Activated T-helper 2 cell treated with anti-CD3 and anti-CD28 coated beads, Interferon-gamma antibody, Interleukin-2, Interleukin-4, amounts not matched to agents 10 μg/mL and 5 μg/mL and 100 μg/mL, durations not matched to agents 14 hours and 24 hours and 36 hours (primary cell): ENCODE measurements at places on chromosomes 2 and 18. TPM values are rescaled to one million over a fixed set of nuclear protein-coding genes. Genes with fewer than 3 reads are reported as not detected.
A peak's percentile ranks its signal among the peaks of the same experiment; 100 is the strongest.

DNA sequence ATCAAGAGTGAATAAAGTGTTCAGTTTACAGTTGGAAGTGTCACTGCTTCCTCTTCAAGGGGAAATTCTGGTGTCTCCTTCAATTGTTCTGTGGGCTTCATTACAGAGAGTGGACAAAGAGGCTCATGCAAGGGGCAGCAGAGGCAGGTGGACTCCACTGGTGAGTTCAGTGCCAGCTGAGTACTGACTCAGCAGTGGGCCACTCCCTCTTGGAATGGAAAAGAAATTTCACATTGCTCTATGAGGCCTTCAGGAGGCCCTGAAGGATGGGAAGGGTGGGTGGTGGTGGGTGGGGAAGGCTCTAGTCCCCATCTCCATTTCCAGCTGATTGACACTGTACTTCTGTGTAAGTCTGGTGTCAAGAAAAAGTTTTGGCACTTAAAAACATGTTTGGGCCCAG lies 66.4 kb downstream of the PRELID3A start:
- no peaks in the 10 kb centered on the region for H3K4me1 ChIP-seq
- H3K4me3 ChIP-seq = no peak overlapping the region
- no peak for DNase-seq
- H3K27me3 ChIP-seq = no peaks in the 10 kb centered on the region
- H3K27ac ChIP-seq = no peak overlapping the region

The FN1 gene
- total RNA-seq = 4.5 and 6.3 TPM in 2 replicates

DNA sequence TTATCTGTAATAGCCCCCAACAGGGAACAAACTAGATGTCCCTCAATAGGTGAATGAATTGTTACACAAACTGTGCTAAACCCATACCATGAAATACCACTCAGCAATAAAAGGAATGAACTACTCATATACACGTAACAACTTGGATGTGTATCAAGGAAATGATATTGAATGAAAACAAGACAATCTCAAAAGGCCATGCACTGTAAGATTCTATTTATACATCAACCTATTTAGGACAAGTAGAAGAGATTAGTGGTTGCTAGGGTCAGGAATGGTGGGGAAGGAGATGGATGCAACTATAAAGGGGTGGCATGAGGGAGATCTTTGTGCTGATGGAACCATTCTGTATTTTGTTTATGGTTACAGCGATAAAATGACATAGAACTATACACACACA lies 47.1 kb downstream of the KANSL3 start:
- no peak for DNase-seq
- peaks cover 79% of the 10 kb centered on the region for H3K36me3 ChIP-seq
- H3K27ac ChIP-seq = peak overlapping the region; percentile 25

The GNLY gene
- total RNA-seq = 21.9 and 23.5 TPM in 2 replicates

- no peak for DNase-seq
- H3K4me1 ChIP-seq = peaks cover 9% of the 10 kb centered on the region
- no peak overlapping the region for H3K4me3 ChIP-seq
- H3K36me3 ChIP-seq = peaks cover 18% of the 10 kb centered on the region
- H3K27me3 ChIP-seq = no peaks in the 10 kb centered on the region
Observed at GRCh38 chr2:8196316-8196715, 485.5 kb upstream of the ID2 start.

GRCh38 chr2:29053223-29053622 lies 21.1 kb downstream of the PCARE start:
- peaks cover 5% of the 10 kb centered on the region for H3K4me1 ChIP-seq
- H3K27ac ChIP-seq = no peak overlapping the region

The IL36G gene
- total RNA-seq = not detected in 2 replicates

The WIPF1 gene
- total RNA-seq = 281 and 287 TPM in 2 replicates

DNA sequence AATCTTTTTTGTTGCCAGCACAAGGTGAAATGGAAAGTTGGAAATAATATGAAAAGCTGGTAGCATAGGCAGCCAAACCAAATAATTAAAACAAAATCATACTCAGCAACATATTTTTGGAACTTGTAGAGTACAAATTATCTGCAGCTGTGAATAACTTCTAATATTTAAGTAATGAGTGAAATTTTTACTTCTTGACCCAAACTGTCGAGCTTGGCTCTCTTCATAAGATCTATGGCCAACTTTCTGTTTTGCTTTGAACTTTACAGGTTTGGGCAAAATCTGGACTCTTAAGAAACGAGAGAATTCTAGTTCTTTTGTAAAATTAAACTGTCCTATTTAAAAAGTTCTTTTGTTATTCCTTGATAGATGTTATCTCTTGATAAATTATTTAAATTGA lies 25.6 kb upstream of the CCDC102B start:
- no peak overlapping the region for H3K4me3 ChIP-seq
- no peak for DNase-seq
- H3K36me3 ChIP-seq = no peaks in the 10 kb centered on the region
- no peaks in the 10 kb centered on the region for H3K27me3 ChIP-seq
- no peaks in the 10 kb centered on the region for H3K4me1 ChIP-seq
- H3K27ac ChIP-seq = no peak overlapping the region

The MERTK gene
- total RNA-seq = 1.0 and 1.4 TPM in 2 replicates

The KIF1A gene
- 0.97 and 2.2 TPM in 2 replicates for total RNA-seq

The ITPRIPL1 gene
- total RNA-seq = 44.8 and 45.0 TPM in 2 replicates

DNA sequence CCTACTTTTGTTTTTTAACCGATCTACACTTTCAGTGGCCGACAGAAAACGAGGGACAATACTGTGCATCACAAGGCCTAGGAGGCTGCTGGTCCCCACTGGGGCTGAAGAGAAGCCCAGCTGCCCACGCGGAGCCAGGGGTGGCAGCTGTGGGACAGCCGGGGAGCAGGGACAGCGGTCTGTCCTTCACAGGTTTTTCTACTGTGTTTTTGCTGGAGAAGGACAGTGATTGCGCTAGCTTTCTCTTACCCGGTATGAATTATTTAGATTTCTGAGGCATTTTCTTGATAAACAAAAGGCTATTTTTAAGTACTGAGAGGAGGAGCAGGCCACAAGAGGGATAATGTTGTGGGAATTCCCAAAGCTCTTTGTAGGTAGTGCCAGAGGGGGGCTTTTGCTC lies 219.8 kb downstream of the ATAD2B start:
- no peak overlapping the region for H3K27ac ChIP-seq
- peak; percentile 5 for DNase-seq
- no peaks in the 10 kb centered on the region for H3K4me1 ChIP-seq
- no peaks in the 10 kb centered on the region for H3K36me3 ChIP-seq

- no peak for DNase-seq
- no peaks in the 10 kb centered on the region for H3K27me3 ChIP-seq
- no peaks in the 10 kb centered on the region for H3K36me3 ChIP-seq
Observed at GRCh38 chr2:29050591-29050990, 23.7 kb downstream of the PCARE start.

GRCh38 chr2:105166688-105167087 lies 74.9 kb upstream of the GPR45 start:
- H3K27ac ChIP-seq = no peak overlapping the region
- no peak overlapping the region for H3K4me3 ChIP-seq
- DNase-seq = no peak
- no peaks in the 10 kb centered on the region for H3K4me1 ChIP-seq
- H3K27me3 ChIP-seq = peaks cover 8% of the 10 kb centered on the region

DNA sequence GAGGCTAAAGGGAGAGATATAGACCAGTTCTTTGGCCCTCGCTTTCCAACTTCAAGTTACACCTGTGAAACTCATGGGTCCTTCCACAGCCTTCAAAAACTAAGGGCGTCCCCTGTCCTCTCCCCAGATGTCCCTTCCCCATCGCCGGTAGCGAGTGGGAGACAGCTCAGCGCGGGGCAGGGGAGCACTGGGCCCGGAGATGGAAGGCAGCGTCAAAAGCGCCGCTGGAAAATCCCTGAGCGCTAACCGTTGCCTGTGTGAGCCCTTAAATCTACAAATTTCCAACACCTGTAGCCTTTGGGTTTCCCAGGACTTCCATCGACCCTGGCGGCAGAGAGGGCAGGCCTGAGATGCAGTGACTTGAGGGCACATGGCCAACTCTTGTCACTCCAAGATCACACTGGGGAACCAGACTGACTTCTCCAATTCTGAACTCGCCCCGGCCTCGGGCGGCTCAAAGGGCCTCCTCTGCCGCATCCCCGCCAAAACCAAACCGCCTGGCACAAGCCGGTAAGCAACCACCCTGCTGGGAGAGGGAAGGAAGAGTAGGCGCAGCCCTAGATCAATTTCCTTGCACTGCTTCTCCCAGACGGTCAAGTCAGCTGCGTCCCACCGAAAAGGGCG lies 879 bp upstream of the EPAS1 start:
- H3K36me3 ChIP-seq = peaks cover 15% of the 10 kb centered on the region
- peaks cover 56% of the 10 kb centered on the region for H3K27me3 ChIP-seq

DNA sequence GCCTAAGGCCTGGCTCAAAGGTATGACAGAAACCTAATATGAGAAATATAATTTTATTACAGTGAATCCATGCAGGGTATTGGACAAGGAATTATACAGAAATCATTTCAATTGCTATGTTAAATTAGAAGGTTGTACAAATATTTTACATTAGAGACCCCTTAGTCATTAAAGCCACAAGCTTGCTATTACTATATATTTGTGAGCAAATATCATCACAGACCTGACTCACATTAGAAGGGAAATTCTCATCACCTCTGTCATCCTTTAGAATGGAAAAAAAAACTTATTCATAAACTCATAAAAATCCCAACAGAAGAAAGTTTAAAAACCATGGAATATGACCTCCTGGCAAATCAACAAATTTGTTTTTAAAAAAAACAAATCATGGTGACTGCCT lies 277.9 kb downstream of the DCC start:
- H3K4me3 ChIP-seq = no peak overlapping the region
- no peaks in the 10 kb centered on the region for H3K27me3 ChIP-seq
- no peaks in the 10 kb centered on the region for H3K36me3 ChIP-seq
- no peak overlapping the region for H3K27ac ChIP-seq
- DNase-seq = no peak

DNA sequence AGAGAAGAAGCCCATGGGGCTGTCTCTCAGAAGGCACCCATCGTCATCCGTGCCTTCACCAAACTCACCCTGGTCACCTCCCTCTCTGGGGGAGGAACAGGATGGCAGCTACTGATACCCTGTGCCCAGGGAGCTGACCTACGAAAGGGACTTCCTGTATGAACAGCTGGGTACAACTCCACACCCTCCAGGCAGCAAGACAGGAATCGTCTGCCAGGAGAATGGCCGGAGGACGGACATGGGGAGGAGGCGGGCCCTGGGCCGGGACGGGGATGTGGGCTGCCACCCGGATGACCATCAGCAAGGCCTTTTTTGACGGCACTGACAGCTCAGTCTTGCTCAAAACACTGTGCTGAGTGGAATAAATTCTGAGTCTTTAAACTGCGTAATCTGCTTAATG lies 243.6 kb downstream of the HDAC4 start:
- no peaks in the 10 kb centered on the region for H3K4me1 ChIP-seq
- no peak for DNase-seq
- no peak overlapping the region for H3K4me3 ChIP-seq

The PLEK gene
- 0.18 and 0.48 TPM in 2 replicates for total RNA-seq

DNA sequence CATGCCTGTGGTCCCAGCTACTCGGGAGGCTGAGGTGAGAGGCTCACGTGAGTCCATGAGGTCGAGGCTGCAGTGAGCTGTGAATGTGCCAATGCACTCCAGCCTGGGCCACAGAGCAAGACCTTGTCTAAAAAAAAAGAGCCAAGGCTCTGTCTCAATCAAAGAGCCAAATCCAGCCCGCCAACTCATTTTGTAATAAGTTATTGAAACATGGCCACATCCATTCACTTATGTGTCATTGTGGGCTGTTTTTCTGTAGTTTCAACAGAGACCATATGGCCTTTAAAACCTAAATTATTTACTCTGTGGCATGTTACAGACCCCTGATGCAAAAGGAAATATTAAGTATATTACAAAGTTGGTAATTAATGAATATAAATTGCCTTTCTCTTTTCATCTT lies 60.8 kb downstream of the GPR39 start:
- DNase-seq = no peak
- H3K27me3 ChIP-seq = no peaks in the 10 kb centered on the region
- no peaks in the 10 kb centered on the region for H3K36me3 ChIP-seq
- H3K27ac ChIP-seq = no peak overlapping the region
- no peaks in the 10 kb centered on the region for H3K4me1 ChIP-seq

- no peak overlapping the region for H3K27ac ChIP-seq
- H3K4me1 ChIP-seq = no peaks in the 10 kb centered on the region
- no peaks in the 10 kb centered on the region for H3K36me3 ChIP-seq
- H3K27me3 ChIP-seq = no peaks in the 10 kb centered on the region
- no peak overlapping the region for H3K4me3 ChIP-seq
Observed at GRCh38 chr2:2016651-2017311, 272.5 kb upstream of the PXDN start.

GRCh38 chr2:14364471-14364870 lies 268.0 kb upstream of the LRATD1 start:
- no peaks in the 10 kb centered on the region for H3K4me1 ChIP-seq
- H3K36me3 ChIP-seq = no peaks in the 10 kb centered on the region
- no peaks in the 10 kb centered on the region for H3K27me3 ChIP-seq
- no peak for DNase-seq
- H3K4me3 ChIP-seq = no peak overlapping the region

- H3K36me3 ChIP-seq = no peaks in the 10 kb centered on the region
- no peak overlapping the region for H3K4me3 ChIP-seq
- no peak overlapping the region for H3K27ac ChIP-seq
- peak; percentile 46 for DNase-seq
Observed at GRCh38 chr2:235270956-235271355, 222.9 kb upstream of the AGAP1 start.

GRCh38 chr2:232538671-232539070 lies 821 bp upstream of the CHRNG start:
- no peaks in the 10 kb centered on the region for H3K4me1 ChIP-seq
- H3K27me3 ChIP-seq = peaks cover 7% of the 10 kb centered on the region
- H3K4me3 ChIP-seq = no peak overlapping the region
- H3K27ac ChIP-seq = no peak overlapping the region
- DNase-seq = no peak

DNA sequence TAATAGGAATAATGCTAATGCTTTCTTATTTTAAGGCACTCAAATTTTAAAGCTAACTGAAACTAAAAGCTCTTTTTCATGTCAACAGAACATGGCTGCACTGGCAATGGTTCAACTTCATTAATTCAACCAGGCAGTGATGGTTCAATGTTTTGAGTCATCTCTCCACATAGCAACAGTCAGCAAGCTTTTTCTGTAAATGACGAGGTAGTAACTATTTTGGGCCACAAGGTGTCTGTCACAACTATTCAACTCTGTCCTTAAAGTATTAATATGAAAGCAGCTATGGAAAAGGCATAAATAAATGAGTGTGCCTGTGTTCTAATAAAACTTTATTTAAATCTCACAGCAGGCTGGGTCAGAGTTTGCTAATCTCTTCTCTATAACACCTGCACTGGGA lies 1425.6 kb upstream of the PIK3C3 start:
- no peak overlapping the region for H3K27ac ChIP-seq
- H3K4me1 ChIP-seq = no peaks in the 10 kb centered on the region
- H3K27me3 ChIP-seq = no peaks in the 10 kb centered on the region
- H3K36me3 ChIP-seq = no peaks in the 10 kb centered on the region
- no peak for DNase-seq

GRCh38 chr2:31129375-31130171 lies 8.7 kb downstream of the GALNT14 start:
- peaks cover 15% of the 10 kb centered on the region for H3K27me3 ChIP-seq
- no peaks in the 10 kb centered on the region for H3K36me3 ChIP-seq
- no peak overlapping the region for H3K4me3 ChIP-seq
- no peak for DNase-seq
- H3K4me1 ChIP-seq = no peaks in the 10 kb centered on the region
- no peak overlapping the region for H3K27ac ChIP-seq

- H3K4me3 ChIP-seq = no peak overlapping the region
- no peaks in the 10 kb centered on the region for H3K36me3 ChIP-seq
- H3K4me1 ChIP-seq = no peaks in the 10 kb centered on the region
- no peak overlapping the region for H3K27ac ChIP-seq
- peaks cover 3% of the 10 kb centered on the region for H3K27me3 ChIP-seq
- no peak for DNase-seq
Observed at GRCh38 chr2:236673126-236673822, 103.6 kb downstream of the ACKR3 start.

GRCh38 chr2:45691171-45691999 lies 39.9 kb downstream of the PRKCE start:
- H3K27me3 ChIP-seq = no peaks in the 10 kb centered on the region
- no peaks in the 10 kb centered on the region for H3K36me3 ChIP-seq
- no peak overlapping the region for H3K27ac ChIP-seq
- DNase-seq = no peak
- no peak overlapping the region for H3K4me3 ChIP-seq
